ENCODE measurements at places on chromosomes 3 and 15. TPM values are rescaled to one million over a fixed set of nuclear protein-coding genes. Genes with fewer than 3 reads are reported as not detected.
A peak's percentile ranks its signal among the peaks of the same experiment; 100 is the strongest.

GRCh38 chr3:9067352-9067975 is 104.2 kb upstream of the RAD18 start:
- H3K36me3 ChIP-seq: no peaks in the 10 kb centered on the region
- H3K4me3 ChIP-seq: no peak overlapping the region
- no peaks in the 10 kb centered on the region for H3K4me1 ChIP-seq
- H3K27ac ChIP-seq: no peak overlapping the region
- peak; percentile 36 for DNase-seq

DNA sequence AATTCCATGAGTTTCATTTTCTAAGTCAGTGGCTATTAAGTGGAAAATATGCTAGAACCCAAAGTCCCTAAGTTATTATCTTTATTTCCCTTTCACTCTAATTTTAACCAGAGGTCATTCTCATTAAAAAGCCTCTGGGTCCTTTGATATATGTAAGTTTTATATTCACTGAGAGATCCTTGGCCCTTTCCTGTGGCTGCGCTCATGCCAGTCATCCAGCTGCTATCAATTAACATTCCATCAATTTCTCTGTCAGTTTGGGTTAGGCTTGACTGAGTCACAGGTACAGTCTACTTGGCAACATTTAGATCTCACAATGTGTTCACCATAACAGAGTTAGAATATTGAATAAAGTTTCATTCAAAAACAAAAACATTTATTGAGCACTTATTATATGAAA is 58.0 kb upstream of the FBN1 start:
- no peak overlapping the region for H3K4me3 ChIP-seq
- peak overlapping the region; percentile 10 for H3K27ac ChIP-seq
- H3K4me1 ChIP-seq: peaks cover 7% of the 10 kb centered on the region
- peak; percentile 82 for DNase-seq

The CCDC39 gene
- total RNA-seq: not detected

The RBPMS2 gene
- total RNA-seq: 10.6 TPM

The GCNT3 gene
- 1.8 TPM for total RNA-seq

- no peaks in the 10 kb centered on the region for H3K36me3 ChIP-seq
- no peaks in the 10 kb centered on the region for H3K4me1 ChIP-seq
- H3K4me3 ChIP-seq: no peak overlapping the region
- H3K27ac ChIP-seq: no peak overlapping the region
- DNase-seq: no peak
These were observed 34.3 kb downstream of the RNU5B-1 start for GRCh38 chr15:65338823-65339222.

The MCF2L2 gene
- 0.89 TPM for total RNA-seq

- peaks cover 10% of the 10 kb centered on the region for H3K27me3 ChIP-seq
- H3K4me3 ChIP-seq: no peak overlapping the region
- H3K36me3 ChIP-seq: no peaks in the 10 kb centered on the region
These were observed 336.5 kb downstream of the PTPRG start for GRCh38 chr3:61897848-61898247.

DNA sequence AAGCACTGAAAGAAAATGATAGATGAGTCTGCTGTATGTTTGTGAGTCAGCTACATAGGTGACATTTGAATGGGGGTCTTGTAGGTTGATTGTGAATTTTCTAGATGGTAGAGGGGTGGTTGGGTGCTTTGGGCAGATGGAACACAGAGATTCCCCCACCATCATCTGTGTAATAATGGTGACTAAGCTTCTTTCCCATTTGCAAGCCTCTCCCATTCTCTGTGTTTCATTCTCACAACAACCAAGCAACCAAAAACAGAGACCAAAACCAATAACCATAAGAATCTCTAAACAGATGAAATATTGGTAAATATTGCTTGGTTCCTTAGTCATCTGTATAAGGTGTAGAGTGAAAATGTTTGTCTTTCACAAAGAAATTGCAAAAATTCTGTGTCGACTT is 17.8 kb upstream of the UTS2B start:
- no peak overlapping the region for H3K27ac ChIP-seq
- no peaks in the 10 kb centered on the region for H3K36me3 ChIP-seq
- peaks cover 14% of the 10 kb centered on the region for H3K4me1 ChIP-seq
- no peak for DNase-seq

DNA sequence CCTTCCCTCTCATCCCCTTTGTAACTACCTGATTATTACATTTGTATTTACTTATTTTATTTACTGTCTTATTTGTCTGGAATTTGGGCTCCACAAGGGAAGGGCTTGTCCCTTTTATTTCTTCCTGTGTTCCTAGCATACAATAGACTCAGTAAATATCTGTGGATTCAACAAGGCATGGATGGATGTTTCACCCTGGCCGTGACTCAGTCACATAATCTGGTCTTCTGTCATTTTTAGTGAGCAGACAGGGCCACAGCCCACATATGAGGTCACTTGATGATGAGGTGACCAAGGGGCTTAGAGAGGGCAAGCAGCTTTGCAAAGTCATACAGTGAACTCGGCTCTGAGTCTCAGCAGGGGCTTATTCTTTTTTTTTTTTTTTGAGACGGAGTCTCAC is 7.8 kb upstream of the DAG1 start:
- H3K4me1 ChIP-seq: peaks cover 13% of the 10 kb centered on the region
- no peak overlapping the region for H3K4me3 ChIP-seq
- H3K36me3 ChIP-seq: no peaks in the 10 kb centered on the region
- DNase-seq: peak; percentile 62
- H3K27ac ChIP-seq: peak overlapping the region; percentile 13

The ITGA11 gene
- total RNA-seq: 193 TPM

- no peak overlapping the region for H3K4me3 ChIP-seq
- no peaks in the 10 kb centered on the region for H3K36me3 ChIP-seq
- H3K27me3 ChIP-seq: no peaks in the 10 kb centered on the region
- no peak overlapping the region for H3K27ac ChIP-seq
- H3K4me1 ChIP-seq: peaks cover 10% of the 10 kb centered on the region
These were observed 42.7 kb upstream of the BDH1 start for GRCh38 chr3:197598404-197598980.

DNA sequence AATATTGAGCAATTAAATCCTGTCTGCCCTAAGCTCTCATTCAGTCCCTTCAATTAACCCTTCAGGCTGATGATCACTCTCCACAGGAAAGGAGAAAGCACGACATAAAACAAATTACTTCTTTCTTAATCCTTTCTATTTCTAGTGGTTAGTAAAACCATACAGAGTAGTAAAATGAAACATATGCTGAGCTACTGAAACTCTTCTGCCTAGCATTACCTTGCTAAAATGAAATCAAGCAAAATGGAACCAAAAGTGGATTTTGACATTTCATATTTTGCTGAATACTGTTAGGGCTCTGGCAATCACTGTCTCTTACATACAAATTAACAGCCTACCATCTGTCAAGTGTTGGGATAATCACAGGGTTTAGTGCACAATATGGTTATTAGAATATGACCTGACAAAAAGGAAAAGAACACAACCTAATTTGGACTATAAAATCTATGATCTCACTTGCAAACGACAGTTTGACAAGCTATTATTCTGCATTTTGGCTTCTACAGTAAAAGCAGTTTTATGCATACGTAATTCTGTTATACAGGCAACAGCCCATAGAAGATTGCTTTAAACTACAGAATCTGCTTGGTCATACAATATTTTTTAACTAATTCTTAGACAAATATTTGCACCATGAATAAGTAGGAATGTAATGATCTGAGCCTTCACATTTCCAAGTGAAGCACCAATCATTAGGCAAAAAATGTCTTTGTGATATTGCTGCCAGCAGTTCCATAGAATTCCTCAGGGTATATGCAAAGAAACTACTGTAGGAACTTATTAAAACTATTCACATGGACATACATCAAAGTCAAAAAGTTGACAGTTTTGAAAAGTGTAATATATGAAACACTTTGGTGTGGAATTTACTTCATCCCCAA is 105.0 kb downstream of the FHIT start:
- H3K4me3 ChIP-seq: no peak overlapping the region
- no peaks in the 10 kb centered on the region for H3K36me3 ChIP-seq
- H3K4me1 ChIP-seq: no peaks in the 10 kb centered on the region
- no peak overlapping the region for H3K27ac ChIP-seq

- H3K4me3 ChIP-seq: no peak overlapping the region
- no peak overlapping the region for H3K27ac ChIP-seq
- no peak for DNase-seq
- H3K4me1 ChIP-seq: peaks cover 7% of the 10 kb centered on the region
- H3K27me3 ChIP-seq: no peaks in the 10 kb centered on the region
These were observed 33.3 kb downstream of the AMOTL2 start for GRCh38 chr3:134340982-134341365.

Measured in astrocyte (in vitro differentiated cells and primary cell).